WTC11 (cell line): ENCODE measurements at places on chromosomes 3 and 15. TPM values are rescaled to one million over a fixed set of nuclear protein-coding genes. Genes with fewer than 3 reads are reported as not detected.

Gene YEATS2
- 42.5 to 52.7 TPM (median 49.3 TPM) in 3 replicates for total RNA-seq

Gene GRAMD1C
- total RNA-seq: 2.6 to 3.5 TPM (median 2.8 TPM) in 3 replicates

Gene NAALADL2
- total RNA-seq: 1.2 to 1.6 TPM (median 1.2 TPM) in 3 replicates

Gene CEP19
- 1.4 to 1.5 TPM (median 1.4 TPM) in 3 replicates for total RNA-seq

Gene C3orf49
- total RNA-seq: not detected in 3 replicates

Gene SMCO1
- total RNA-seq: not detected in 3 replicates

Gene TRIM42
- total RNA-seq: not detected in 3 replicates

Gene NANOGP8
- total RNA-seq: 1.9 to 2.1 TPM (median 1.9 TPM) in 3 replicates

Gene GOLGA6A
- 3.1 to 6.0 TPM (median 5.7 TPM) in 3 replicates for total RNA-seq

Gene MYRIP
- total RNA-seq: 1.6 to 2.1 TPM (median 2.1 TPM) in 3 replicates

Gene C3orf62
- total RNA-seq: 2.1 to 2.5 TPM (median 2.4 TPM) in 3 replicates

Gene EOMES
- total RNA-seq: 0.76 to 1.4 TPM (median 1.1 TPM) in 3 replicates

Gene TM4SF4
- total RNA-seq: 0.92 to 2.0 TPM (median 1.4 TPM) in 3 replicates

Gene ABHD6
- total RNA-seq: 5.4 to 6.5 TPM (median 6.3 TPM) in 3 replicates

Gene GOLGA8O
- total RNA-seq: not detected in 3 replicates

Gene PEX5L
- 3.2 to 4.5 TPM (median 4.0 TPM) in 3 replicates for total RNA-seq

Gene FANCD2
- total RNA-seq: 69.6 to 73.5 TPM (median 73.1 TPM) in 3 replicates

Gene DNAJC19
- total RNA-seq: 65.7 to 81.1 TPM (median 67.9 TPM) in 3 replicates

Gene NCEH1
- 2.6 to 4.5 TPM (median 3.3 TPM) in 3 replicates for total RNA-seq

Gene TTLL13
- total RNA-seq: 0.18 to 0.76 TPM (median 0.48 TPM) in 3 replicates

Gene GAP43
- 16.8 to 19.9 TPM (median 17.2 TPM) in 3 replicates for total RNA-seq

Gene ZBTB47
- 5.2 to 5.9 TPM (median 5.6 TPM) in 3 replicates for total RNA-seq

Gene DNAH12
- 0.02 TPM in 1 of 3 replicates, not detected in the others for total RNA-seq

Gene SAMMSON
- total RNA-seq: 0.11 to 0.13 TPM (median 0.11 TPM) in 3 replicates

Gene TMEM266
- 5.6 to 8.6 TPM (median 6.2 TPM) in 3 replicates for total RNA-seq

Gene CDHR4
- total RNA-seq: 0.17 to 0.69 TPM (median 0.39 TPM) in 3 replicates
